ENCODE measurements at places on chromosomes 7 and 10. TPM values are rescaled to one million over a fixed set of nuclear protein-coding genes. Genes with fewer than 3 reads are reported as not detected.

Gene P4HA1
- total RNA-seq: 13.4 TPM

DNA sequence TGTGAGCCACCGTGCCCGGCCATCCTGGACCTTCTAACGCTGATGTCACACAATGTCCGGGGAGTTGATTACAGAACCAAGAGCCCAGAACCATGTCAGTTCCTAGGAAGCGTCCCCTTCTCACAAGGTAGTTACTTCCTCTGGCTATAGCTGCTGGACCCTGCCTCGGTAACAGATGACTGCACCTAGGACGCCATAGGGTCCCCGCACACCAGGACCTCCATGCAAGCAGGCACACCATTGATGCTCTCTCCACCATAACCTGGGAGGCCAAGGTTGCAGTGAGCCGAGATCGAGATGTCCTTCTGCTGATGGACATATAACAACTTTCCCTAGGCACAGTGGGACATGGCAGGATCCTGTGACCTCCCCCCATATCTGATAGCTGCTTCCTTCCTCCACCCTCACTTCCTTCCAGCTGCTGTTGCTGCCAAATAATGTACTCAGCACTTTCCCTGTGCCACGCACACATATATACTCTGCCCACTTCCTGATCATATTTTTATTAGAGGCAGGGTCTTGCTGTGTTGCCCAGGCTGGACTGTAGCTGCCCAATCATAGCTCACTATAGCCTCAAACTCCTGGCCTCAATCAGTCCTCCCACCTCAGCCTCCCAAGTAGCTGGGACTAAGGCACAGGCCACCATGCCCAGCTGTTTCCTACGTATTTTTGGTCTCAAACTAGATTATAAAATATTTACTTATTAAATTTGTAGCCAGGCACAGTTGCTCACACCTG lies 3.5 kb upstream of the SNX8 start:
- DNase-seq: no peak

Gene CRHR2
- under 0.01 TPM for total RNA-seq

Gene HELLS
- total RNA-seq: 22.3 TPM

- DNase-seq: no peak
Observed at GRCh38 chr10:86827639-86828038, 71.2 kb downstream of the BMPR1A start.

GRCh38 chr10:34570887-34571286 lies 244.2 kb downstream of the PARD3 start:
- DNase-seq: no peak

GRCh38 chr10:89889606-89890005 lies 188.2 kb downstream of the KIF20B start:
- no peak for DNase-seq

- DNase-seq: no peak
Observed at GRCh38 chr10:88991899-88992320, 1.3 kb downstream of the FAS start.

Gene GDF2
- total RNA-seq: not detected

- DNase-seq: no peak
Observed at GRCh38 chr7:117810642-117811512, 62.4 kb downstream of the CTTNBP2 start.

Gene EBLN1
- not detected for total RNA-seq

- DNase-seq: no peak
Observed at GRCh38 chr7:54878339-54878738, 119.3 kb upstream of the SEC61G start.

DNA sequence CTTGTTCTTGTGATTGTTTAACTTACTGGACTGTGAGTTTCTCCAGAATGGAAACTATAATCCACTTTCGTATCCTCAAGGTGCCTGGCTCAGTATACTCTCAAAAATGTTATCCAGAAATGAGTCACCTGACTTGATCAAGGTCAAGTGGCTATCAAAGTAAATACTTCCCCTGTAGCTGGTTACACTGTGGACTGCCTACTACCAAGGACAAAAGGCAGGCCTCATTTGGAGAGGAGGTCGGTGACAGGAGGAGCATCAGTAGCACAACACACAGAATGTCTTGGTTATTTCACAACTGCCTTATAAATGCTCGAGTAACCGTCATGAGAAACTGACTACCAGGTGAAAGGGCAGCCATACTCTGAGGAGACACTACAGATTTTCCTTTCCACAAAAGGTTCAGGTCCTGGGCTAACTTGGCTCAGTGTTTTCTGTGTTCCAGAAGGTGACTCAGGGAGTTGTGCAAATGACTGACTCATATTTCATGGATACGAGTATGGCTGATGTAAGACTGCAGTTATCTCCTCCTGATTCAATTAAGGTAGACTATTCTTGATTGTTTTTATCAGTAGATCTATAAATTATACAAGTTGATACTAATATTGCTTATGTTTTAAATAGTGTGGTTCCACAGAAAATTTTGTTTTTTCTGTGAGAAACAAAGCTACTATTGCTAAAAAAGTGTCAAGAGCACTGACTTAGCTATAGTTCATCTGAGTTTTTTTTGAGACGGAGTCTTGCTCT lies 4.2 kb upstream of the CCNY start:
- no peak for DNase-seq

DNA sequence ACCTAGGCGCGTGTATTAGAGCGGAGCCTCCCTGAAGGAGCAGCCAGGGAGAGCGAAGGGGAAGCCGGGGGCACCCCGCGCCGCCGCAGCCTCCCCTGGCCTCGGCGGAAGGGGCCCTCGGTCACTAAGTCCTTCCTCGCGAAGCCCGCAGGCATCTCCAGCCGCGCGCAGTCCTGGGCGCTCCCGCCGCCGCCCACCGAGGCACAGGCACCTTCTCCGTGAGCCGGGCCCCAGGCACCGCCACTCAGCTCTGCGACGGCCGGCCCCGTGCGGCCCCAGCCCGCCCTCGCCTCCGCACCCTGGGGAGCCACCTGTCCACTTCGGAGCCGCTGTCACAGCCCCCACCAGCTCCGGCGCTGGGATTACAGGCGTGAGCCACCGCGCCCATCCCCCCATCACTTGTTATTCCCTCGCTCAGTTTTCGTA lies 80.8 kb downstream of the ZNF467 start:
- no peak for DNase-seq

GRCh38 chr10:62529396-62529795 lies 155.2 kb downstream of the ZNF365 start:
- DNase-seq: no peak

DNA sequence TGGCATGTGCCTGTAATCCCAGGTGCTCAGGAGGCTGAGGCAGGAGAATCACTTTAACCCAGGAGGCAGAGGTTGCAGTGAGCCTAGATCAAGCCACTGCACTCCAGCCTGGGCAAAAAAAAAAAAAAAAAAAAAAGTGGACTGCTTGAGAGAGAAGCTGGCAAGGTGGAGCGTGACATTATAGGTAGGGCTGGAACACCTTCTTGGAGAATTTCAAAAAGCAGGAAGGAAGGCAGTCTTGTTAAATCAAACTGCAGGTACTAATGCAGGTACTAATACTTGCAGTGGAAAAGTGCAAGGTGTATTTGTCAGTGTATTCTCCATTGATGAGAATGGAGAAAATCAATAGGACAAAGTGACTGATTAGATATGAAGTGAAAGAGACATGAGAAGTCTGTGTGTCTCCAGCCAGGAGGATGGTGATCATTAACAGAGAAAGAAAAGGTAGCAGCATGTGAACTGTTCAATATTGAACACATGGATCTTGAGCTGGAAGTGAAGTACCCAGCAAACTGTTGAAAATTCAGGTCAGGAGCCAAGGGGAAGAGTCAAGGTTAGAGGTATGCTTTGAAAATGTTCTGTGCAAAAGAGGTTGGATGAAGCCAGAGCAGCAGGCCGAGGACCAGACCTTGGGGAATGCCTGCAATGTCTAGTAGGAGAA lies 12.6 kb upstream of the SLC16A12 start:
- DNase-seq: no peak

GRCh38 chr7:132270517-132270916 lies 305.8 kb downstream of the PLXNA4 start:
- DNase-seq: no peak

Gene LRRN3
- total RNA-seq: 0.23 TPM

DNA sequence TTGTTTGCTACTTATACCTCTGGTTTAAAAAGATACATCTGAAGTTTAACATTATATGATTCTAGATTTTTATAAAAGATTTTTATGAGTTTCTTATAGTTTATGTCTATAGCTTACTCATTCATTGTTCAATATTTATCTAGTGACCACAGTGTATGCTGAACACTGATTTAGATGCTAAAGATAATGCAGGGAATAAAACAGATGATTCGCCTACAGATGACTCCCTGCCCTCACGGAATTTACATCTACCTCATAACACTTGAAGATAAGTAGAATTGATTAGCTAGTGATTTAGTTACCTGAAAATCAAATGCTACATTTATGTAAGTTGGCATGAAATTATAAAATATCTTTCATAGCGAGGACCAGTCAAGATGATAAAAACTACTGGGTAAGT lies 105.8 kb downstream of the HIPK2 start:
- DNase-seq: no peak

Gene C1QL3
- not detected for total RNA-seq

GRCh38 chr10:241451-241850 lies 106.2 kb downstream of the ZMYND11 start:
- no peak for DNase-seq

- DNase-seq: no peak
Observed at GRCh38 chr7:24227603-24228359, 56.2 kb upstream of the NPY start.

DNA sequence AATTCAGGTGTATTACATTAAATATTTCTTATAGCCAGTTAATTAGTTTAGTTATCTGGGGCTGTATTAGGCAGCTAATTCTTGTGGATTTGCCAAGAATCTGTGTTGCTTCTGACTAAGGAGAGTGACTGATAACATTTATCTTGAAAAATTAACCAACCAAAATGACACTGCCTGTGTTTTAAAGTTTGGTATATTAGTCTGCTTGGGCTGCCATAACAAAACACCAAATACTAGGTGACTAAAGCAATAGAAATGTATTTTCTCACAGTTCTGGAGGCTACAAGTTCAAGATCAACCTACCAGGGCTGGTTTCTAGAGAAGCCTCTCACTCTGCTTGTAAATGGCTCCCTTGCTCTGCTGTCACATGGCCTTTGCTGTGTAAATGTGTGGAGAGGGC lies 12.9 kb downstream of the EXOC4 start:
- DNase-seq: no peak

- DNase-seq: no peak
Observed at GRCh38 chr7:97858221-97858620, 14.0 kb downstream of the ASNS start.

GRCh38 chr7:124898531-124898930 lies 31.1 kb downstream of the POT1 start:
- no peak for DNase-seq

GRCh38 chr10:117074621-117075020 lies 63.4 kb downstream of the VAX1 start:
- no peak for DNase-seq

GRCh38 chr7:50812841-50813475 lies 30.3 kb upstream of the GRB10 start:
- no peak for DNase-seq

DNA sequence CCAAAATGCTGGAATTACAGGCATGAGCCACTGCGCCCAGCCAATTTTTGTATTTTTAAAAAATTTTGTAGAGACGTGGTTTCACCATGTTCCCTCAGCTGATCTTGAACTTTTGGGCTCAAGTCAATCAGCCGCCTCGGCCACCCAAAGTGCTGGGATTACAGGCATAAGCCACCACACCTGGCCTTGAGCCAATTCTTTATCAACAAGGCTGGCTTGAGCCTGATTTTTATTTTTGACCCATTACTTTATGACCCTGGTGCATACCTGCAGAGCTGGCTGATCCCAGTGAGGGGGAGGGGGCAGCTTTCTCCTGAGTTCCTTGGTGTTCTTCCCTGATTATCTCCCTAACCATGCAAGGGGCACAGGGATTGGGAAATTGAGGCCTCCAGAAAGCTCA lies 15.8 kb upstream of the CPA1 start:
- DNase-seq: no peak

DNA sequence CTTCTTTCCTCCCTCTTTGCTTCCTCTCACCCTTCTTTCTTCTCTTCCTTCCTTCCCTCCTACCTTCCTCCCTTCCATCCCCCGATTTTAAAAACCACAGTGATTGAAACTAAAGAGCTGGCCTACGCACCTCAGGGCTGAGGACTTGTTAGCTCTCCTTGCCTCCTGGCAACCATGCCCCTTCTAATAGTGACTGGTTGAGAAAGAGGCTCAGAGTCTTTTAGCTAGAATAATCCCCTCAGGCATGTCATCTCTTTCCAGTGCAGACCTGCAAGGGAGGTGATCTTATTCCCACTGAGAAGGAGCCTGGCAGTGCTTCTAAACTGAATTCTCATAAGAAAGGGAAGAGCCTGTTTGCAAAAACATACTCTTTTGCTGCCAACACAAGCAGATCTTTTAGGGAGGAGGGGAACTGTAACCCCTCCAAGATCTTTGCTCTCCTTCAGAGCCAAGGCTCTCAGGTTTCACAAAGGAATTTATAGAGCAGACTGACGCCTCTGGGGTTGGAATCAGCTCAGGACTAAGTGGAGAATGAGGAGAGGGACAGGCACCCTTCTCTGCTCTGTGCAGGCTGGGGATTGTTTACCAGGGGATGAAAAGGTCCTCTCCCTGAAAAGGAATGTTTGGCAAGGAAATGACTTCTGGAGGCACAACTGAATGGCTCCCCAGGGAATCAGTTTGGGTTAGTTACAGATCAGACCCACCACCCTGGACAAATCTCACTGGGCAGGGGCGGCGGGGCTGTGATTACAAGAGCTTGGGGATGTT lies 9.4 kb upstream of the ANKRD1 start:
- DNase-seq: no peak

DNA sequence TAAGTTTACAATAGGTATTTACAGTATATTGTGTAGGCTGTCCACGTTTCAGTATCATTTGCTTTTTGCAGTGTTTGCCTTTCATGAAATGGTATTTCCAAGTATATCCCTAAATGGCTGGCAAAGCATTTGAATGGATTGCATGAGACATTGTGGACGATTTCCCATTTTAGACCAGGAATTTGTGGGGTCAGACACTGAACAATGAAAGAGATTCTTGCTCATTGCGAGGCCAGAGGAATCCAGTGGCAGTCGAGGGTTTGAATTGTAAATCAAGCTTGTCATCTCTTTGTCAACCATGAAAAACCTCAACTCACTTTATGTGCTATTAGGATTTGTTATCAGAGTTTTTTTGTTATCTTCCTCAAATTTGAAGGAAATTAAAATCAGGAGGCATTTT lies 70.8 kb downstream of the CREB5 start:
- no peak for DNase-seq

Gene LBX1
- not detected for total RNA-seq

DNA sequence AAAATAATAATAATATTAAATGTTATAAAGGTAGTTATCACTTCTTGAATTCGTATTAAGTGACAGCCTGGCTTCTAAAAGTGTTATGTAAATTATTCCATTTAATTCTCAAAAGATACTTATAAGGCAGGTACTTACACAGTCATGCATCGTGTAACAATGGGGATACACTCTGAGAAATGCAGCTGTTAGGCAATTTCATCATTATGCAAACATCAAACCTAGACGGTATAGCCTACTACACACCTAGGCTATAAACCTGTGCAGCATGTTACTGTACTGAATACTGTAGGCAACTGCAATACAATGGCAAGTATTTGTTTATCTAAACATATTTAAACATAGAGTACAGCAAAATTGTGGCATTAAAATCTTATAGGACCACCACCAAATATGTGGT lies 1.5 kb downstream of the IFIT1 start:
- no peak for DNase-seq

All from esophagus squamous epithelium (tissue), 5 donors.